ENCODE measurements at places on chromosomes 16 and 17. TPM values are rescaled to one million over a fixed set of nuclear protein-coding genes. Genes with fewer than 3 reads are reported as not detected.

Gene TPSD1
- total RNA-seq = not detected

Gene CNTROB
- total RNA-seq = 17.5 TPM

Gene PRR11
- total RNA-seq = 2.9 TPM

Gene C17orf58
- total RNA-seq = 8.8 TPM

Gene GNGT2
- 1.5 TPM for total RNA-seq

Gene CYB561
- 26.7 TPM for total RNA-seq

Gene SLC16A11
- total RNA-seq = 0.84 TPM

Gene NUPR1
- 116 TPM for total RNA-seq

Gene CACNA1G
- 0.58 TPM for total RNA-seq

Gene CD300LB
- total RNA-seq = 1.3 TPM
